IMR-90 (cell line): ENCODE measurements at places on chromosomes 3 and 15. TPM values are rescaled to one million over a fixed set of nuclear protein-coding genes. Genes with fewer than 3 reads are reported as not detected.

Gene STRIT1
- not detected in 2 replicates for total RNA-seq

Gene TGM4
- total RNA-seq: under 0.01 TPM in 1 of 2 replicates, not detected in the other

Gene NOX5
- under 0.01 TPM in 1 of 2 replicates, not detected in the other for total RNA-seq

Gene ALPK3
- total RNA-seq: under 0.01 TPM in 2 replicates

Gene C3orf18
- 6.8 and 6.9 TPM in 2 replicates for total RNA-seq

Gene SRGAP3
- 1.1 and 1.4 TPM in 2 replicates for total RNA-seq

Gene NDUFB5
- 17.2 and 40.0 TPM in 2 replicates for total RNA-seq

Gene EFHB
- total RNA-seq: under 0.01 TPM in 2 replicates

Gene TRIM59
- 65.4 and 68.3 TPM in 2 replicates for total RNA-seq

Gene TMEM207
- total RNA-seq: not detected in 2 replicates

Gene TMEM108
- 0.18 and 0.28 TPM in 2 replicates for total RNA-seq

Gene SCAANT1
- total RNA-seq: not detected in 2 replicates

Gene PLSCR5
- total RNA-seq: not detected in 2 replicates
